ENCODE measurements at places on chromosomes 3 and 15.
A peak's percentile ranks its signal among the peaks of the same experiment; 100 is the strongest.

DNA sequence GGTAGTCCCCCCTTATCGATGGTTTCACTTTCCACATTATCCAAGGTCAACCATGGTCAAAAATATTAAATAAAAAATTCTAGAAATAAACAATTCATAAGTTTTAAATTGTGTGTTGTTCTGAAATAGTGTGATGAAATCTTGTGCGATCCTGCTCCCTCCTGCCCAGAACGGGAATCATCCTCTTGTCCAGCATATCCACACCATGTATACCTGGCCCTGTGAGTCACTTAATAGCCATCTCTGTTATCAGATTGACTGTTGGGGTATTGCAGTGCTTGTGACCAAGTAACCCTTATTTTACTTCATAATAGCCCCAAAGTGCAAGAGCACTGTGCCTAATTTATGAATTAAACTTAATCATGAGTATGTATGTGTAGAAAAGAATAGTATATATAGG lies 19.1 kb downstream of the FAM81A start:
- DNase-seq, result no peak

GRCh38 chr3:120451272-120451761 lies 525 bp upstream of the FSTL1 start:
- peak; percentile 29 for DNase-seq

GRCh38 chr15:89315375-89315929 lies 19.2 kb downstream of the POLG start:
- DNase-seq, result no peak

GRCh38 chr3:37556789-37557301 lies 304.8 kb upstream of the CTDSPL start:
- no peak for DNase-seq

GRCh38 chr3:10976770-10977169 lies 15.8 kb upstream of the SLC6A1 start:
- DNase-seq, result no peak

- no peak for DNase-seq
Observed at GRCh38 chr3:57627976-57628375, 30.8 kb upstream of the ARF4 start.

DNA sequence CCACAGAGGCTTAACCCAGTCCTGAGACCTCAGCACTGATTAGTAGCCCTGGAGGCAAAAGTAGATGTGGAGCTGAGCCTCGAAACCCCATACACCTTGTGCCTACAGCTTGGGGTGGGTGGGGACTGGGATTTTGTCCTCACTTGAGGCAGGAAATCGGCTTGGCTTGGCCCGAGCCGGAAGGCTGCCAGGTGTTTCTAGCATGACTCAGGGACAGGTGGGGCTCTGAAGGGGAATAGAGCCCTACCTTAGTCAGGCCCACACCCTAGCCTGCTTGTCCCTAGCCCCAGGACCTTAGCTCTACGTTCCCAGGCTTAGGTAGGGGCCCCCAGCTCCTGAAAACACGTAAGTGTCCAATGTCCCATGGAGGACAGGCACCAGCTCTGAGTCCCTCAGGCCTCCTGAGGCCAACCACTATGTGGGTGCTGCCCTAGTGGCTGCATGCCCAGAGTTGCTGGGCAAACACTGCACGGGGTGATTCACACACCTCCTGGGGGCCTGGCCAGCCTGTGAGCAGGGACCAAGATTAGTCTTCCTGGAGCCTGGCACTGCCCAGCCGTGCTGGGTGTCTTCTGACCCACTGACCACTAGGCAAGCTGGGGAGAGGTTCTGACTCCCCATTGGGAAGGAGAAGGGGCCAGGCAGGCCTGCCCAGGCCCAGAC lies 3.1 kb downstream of the MST1R start:
- peak; percentile 68 for DNase-seq

DNA sequence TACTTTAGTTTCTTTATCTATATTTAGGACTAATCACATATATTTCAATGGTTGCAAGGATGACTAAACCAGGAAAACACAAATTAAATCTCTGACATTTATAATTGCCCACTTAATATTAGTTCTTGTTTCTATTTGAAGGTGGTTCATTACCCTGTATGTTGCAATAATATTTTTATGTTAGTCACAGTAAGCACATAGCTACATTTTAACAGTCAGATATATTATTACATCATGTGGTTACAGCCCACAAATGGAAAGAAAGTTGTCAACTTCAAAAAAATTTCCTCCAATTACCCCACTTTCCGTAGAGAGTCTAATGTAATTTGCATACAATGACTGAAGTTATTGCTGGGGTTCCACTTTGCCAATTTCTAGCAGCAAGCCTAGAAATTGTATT lies 114.6 kb downstream of the TUSC7 start:
- DNase-seq, result no peak

DNA sequence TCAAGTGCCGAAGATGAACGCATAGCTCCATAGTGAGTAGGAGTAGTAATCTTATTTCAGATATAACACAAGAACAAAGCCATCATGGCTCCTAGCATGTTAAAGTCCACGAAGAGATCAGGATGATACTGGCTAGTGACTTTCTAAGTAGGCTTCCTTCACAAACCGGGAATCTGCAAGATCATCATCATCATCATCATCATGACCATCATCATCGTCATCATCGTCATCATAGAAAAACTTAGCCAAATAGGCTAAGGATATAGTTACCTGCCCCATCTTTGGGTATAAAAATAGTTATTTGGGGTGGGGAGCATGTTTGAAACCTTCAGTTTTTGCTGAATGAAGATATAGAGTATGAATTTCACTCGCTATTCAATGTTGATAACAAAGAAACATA lies 57.9 kb downstream of the PYDC2 start:
- no peak for DNase-seq

DNA sequence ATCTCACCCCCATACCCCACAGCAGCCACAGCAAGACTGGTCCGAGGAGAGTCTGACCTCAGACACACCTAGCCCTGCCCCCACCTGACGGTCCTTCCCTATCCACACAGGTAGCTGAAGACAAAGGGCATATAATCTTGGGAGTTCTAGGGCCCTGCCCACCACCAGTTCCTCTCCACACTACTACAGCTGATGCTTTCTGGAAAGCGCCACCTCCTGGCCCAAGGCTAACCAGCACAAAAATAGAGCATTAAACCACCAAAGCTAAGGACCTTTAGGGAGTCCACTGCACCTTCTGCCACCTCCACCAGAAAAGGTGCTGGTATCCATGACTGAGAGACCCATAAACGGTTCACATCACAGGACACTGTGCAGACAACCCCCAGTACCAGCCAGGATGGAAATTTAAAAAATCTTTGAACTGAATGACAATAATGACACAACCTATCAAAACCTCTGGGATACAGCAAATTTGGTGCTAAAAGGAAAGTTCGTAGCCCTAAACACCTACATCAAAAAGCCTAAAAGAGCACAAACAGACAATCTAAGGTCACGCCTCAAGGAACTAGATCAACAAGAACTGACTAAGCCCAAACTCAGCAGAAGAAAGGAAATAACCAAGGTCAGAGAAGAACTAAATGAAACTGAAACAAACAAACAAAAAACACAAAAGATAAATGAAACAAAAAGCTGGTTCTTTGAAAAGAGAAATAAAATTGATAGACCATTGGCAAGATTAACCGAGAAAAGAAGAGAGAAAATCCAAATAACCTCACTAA lies 122.1 kb upstream of the TPRG1 start:
- DNase-seq, result no peak

- no peak for DNase-seq
Observed at GRCh38 chr3:72548461-72548860, 299.8 kb downstream of the SHQ1 start.

GRCh38 chr3:70078778-70079177 lies 79.2 kb downstream of the SAMMSON start:
- DNase-seq, result no peak

DNA sequence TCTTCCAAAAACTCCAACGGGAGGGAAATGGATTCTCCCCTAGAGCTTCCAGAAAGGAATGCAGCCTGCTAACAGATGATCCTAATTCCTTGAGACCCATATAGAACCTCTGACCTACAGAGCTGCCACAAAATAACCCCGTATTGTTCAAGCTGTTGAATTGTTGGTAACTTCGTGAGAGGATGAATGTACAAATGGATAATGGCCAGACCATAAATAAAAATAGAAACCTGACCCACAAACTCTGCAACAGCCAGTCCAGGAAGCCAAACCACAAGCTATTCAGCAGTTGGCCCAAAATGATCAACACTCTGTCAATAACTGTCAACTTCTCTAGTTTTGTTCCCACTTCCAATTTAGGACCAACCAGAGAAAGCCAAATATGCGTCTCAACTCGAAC lies 414.0 kb upstream of the ZNF717 start:
- DNase-seq, result peak; percentile 15

GRCh38 chr3:46558184-46559043 lies 7.7 kb downstream of the LRRC2 start:
- peak; percentile 86 for DNase-seq

DNA sequence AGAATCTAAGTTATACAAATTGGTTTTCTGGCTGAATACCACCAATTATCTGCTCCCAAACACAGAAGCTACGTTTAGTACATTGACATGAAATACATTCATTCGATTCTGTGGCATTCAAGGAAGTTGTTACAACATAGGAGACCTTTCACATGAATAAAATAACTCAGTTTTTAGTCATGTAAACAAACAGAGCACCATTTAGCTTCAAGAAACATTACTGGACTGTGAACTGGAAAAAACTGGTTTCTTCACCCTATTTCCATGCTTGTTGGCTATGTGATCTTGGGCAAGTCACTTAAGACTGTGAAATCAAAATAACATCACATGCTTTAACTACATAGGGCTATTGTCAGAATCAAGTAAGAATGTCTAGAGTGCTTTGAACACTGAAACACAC lies 46.2 kb downstream of the NRG4 start:
- DNase-seq, result no peak

GRCh38 chr3:166575161-166575560 lies 737.9 kb upstream of the BCHE start:
- no peak for DNase-seq

DNA sequence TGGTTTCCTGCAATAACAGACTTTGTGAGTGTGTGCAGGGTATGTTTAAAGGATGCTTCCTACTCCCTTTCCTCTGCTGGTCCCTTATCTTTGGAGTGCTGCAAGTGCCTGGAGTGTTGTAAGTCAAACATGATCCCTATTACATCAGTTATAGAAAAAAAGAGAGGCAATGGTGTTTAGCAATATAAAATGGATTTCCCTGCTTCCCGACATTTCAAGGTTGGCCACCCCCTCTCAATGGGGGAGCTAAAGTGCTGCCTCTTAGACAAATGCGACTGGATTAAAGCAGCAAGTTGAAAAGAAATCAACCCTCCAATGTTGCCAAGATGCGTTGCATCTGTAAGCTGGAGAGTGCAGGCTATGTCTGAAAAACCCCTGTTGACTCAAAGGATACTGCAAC lies 203.1 kb upstream of the WNT5A start:
- DNase-seq, result no peak

DNA sequence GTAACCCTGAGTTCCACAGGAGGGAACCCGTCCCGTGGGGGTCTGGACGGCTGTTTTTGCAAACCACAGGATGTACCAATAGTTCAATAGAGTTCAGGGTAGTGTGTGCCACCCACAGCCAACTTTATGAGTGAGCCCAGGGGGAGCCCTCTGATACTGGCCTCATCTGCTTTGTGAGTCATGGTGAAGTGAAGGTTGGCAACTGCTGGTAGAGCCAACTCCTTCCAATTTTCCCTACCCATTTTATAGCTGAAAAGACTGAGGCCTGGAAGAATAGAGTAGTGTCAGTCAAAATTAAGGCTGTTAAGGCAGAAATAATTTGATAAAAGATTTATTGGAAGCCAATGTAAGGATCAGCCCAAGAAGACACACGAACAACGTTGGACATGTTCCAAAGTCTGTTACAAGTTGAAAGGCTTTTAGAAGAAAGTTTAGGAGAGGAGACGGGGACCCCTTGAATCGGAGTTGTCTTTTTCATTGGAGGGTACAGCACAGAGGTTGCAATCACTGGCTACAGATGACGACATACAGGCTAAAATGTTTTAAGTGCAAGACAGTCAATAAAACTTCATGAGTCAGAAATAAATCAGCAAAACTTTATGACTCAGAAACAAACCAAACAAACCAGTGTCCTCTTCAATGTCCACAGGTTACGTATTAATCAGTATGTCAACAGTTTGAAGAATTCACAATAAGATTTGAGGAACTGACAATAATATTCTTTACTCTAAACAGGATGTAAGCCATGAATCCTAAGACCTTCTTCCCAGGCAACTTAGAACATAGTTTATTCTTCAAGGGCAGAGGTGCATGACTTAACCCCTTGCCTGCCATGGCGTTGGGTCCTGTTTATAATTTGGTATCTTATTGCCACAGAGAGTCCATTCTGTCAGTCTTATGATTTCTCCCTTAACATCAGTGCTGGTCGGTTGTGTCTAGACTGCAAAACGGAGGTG lies 62.9 kb upstream of the NR2E3 start:
- peak; percentile 64 for DNase-seq

DNA sequence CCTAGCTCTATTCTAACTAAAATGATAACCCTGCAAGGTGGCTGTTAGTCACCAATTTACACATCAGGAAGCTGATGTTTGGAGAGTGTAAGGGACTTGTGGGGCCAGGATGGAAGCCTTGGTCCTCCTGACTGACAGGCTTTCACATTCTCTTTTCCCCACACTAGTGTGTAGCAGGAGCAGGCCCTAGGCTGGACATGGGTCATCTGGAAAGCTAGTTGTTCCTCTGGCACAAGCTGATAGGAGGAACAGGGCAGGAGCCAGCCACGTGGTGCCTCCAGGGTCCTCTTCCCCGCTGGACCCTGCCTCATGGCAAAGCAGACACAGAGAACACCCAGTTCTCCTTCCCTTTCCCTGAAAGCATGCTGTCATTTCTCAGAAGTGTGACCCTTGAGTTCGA lies 18.1 kb upstream of the RBSN start:
- no peak for DNase-seq

GRCh38 chr3:153026026-153026425 lies 136.0 kb upstream of the RAP2B start:
- DNase-seq, result peak; percentile 34

DNA sequence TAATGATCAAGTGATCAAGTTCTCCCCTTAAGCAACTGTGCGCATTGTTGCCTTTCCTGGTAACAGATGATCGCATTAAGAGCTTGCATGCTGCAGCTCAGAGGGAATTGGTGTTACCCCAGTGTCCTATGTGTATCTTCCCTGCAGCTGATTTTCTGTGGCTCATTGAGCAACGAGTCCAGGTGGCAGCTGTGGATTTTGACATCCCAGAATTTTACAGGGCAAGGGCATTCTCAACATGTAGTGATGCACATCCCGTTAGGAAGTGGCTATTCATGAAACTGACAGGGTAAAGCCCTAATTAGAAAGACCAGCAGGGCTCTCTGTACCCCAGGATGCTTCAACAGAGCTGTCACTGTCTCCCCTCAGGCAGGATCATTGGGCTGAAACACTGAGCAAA lies 232.8 kb downstream of the AGBL1 start:
- no peak for DNase-seq

- no peak for DNase-seq
Observed at GRCh38 chr15:42154956-42155355, 1.5 kb downstream of the PLA2G4F start.

- peak; percentile 58 for DNase-seq
Observed at GRCh38 chr3:152574461-152575079, 260.4 kb upstream of the P2RY1 start.

DNA sequence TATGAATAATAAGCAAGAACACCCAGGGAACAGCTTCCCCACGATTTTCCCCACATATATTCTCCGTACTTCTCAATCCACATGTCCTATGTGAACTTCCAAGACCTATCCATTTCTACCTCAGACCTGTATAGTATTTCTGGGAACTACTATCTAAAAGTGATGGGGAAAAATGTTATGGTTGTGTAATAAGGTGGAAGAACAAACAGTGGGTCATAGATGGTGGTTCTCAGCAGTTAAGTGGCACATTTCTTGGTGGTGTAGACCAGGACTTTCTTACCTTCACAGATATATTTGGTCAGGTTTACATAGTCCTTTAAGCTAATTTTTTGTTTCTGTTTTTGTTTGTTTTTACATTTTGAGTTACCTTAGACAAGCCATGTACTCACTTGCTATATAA lies 675.1 kb downstream of the GBE1 start:
- DNase-seq, result no peak

Measured in AG20443 (cell line).